Cortex of kidney (tissue), 1 donor: ENCODE measurements at places on chromosomes 2 and 18.

DNA sequence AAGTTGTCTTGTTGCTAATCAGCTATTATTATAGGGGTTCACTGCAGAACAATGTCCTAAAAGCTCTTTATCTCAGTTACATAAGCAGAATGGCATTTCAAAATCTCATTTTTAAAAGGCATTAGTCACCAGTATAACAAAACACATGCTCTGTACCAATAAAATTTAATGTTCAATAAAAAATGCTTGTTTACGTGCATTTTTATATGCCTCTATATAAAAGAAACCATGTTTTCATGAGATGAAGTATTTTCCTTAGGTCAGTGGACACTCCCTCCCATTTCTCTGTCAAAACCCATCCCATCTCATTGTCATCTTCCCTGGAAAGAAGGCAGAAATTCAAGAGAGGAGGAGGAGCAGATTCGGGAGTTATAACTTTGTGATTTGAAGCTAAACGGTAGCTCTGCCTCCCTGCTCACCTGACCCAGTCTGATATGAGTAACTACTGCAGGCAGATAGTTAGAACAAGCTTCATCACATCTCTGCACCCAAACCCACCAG lies 231.9 kb upstream of the SIX2 start:
- DNase-seq, result no peak

DNA sequence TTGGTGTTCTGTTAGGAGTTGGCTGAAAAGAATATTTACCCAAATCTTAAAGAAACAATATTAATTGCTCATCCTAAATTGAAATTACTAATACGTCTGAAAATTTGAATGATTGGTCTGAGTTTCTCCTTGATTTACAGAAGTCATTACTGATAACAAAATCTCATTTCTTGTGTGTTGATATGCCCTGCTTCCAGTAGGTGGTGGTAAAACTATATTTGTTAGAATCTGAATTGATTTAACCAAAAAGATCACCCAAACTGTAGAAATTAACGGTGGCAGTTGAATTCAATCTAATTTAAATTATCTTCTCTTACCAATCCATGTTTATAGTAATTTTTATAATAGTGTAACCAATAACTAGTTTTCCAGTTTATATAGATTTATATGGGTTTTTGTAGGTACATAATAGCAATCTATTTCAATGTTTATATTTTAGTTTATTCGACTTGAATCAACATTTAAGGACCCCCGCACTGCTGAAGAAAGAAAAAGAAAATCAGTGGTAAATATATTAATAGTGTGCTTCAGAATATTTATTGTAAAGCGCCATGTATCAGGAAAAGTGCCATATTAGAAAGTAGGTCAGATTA lies 38.3 kb downstream of the PAPOLG start:
- no peak for DNase-seq

DNA sequence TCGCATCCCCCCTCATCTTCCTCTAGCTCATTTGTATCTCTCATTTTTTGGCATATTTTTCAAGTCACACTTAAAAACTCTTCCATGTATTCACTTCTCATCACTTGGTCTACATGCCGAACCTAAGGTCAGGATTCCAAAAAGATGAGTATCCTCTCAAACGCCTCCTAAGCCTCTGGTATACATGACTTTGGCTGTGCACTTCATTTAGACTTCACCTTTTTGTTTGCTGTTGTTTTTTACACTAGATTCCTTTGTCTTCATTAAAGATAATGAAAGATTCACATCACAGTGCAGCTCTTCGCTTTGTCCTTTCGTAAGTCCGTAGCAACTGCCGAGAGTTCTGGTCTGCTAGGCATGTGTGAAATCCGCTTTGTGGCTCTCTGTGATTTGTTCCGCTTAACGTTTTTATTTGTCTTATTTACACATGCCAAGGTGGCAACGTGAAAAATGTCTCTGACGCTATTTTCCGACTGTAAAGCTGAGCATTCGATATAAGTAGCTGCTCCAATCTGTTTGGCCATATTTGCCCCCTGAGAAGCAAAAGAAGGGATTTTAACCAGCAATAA lies 17.7 kb downstream of the RND3 start:
- DNase-seq, result no peak

- no peak for DNase-seq
Measured at GRCh38 chr2:50006327-50006726, 852.0 kb upstream of the FSHR start.

DNA sequence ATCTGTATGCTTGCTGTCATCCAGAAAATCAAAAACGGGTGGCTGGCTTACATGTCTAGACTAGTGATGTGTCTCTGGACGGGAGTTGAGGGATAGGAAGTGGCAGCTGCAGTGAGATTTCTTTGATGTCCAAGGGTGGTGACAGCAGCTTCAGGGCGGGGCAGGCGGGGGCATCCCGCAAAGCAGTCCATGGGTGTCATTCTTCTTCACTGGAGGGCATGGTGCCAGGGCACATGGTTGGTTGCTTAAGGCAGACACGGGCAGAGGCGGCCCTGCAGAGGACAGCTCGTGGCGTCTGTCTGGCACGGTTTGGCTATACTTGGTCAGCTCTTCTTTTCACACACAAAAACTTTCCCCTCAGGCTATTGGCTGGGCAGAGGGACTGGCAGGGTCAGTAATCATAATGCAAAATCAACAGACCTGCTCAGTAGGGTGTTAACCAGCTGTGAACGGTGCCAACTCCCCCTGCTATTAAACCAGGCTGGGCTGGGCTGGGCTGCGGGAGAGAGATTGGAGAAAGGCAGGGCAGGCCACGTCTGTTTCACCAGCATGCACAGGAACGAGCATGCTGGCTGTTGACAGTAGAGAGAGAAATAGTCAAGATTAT lies 63.7 kb downstream of the COL4A3 start:
- DNase-seq, result no peak

DNA sequence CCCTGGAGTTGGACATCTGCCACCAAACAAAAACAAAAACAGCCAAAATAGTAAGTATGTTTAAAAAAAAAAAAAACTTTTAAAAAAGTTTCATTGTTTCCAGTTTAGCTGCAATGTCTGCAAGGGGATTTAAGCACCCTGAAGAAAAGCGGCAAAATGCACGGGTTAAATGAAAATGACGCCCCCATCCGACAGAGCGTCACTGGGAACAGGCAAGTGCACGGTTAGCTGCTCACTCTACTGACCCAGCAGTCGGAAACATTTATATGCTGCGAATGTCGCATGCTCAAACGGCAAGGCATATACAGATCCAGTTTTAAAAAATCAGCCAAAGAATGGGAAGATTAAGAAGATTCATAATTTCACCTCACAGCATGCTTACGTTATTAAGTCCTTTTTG lies 142.8 kb upstream of the PXDN start:
- no peak for DNase-seq

GRCh38 chr2:83386549-83386948 lies 1072.5 kb downstream of the SUCLG1 start:
- DNase-seq, result no peak

DNA sequence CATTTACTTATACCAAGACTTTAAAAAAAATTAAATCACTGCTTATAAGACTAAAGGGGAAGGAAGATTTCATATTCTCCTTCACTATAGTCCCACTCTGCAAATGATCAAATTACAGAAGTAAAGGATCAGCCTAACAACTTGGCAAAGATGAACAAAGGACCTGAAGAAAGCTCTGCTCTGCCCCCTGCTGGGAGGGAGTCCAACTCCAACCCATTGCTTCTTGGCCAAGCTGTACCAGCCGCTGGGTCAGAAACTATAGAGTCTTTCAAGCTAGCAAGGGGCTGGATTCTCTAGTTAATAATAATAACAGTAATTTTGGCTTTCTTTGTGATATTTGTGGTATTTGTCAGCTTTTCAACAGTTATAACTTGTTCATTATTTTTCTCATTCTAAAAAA lies 927.0 kb upstream of the CRIM1 start:
- DNase-seq, result no peak

GRCh38 chr2:64228918-64229317 lies 84.7 kb upstream of the PELI1 start:
- no peak for DNase-seq

- DNase-seq, result no peak
Measured at GRCh38 chr18:67776929-67777328, 260.4 kb upstream of the DSEL start.

GRCh38 chr2:128784626-128785306 lies 466.1 kb upstream of the HS6ST1 start:
- DNase-seq, result no peak

DNA sequence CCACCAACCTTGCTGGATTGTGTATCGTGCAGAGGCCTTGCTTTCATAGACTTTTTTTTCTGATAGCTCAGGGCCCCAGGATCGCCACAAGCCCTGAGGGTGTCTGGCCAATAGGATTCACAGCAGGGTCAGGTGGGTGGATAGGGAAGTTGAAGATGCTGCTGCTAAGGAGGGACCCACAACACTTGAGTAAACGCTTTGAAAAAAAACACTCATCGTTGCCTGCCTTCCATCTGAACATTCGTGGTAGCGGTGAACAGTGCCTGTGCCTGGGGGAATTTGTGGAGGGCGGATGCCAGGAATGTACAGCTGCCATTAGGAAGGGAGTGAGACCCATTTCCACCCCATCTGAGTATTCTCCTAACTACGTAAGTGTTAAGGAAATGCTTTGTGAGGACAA lies 104.6 kb upstream of the TPO start:
- DNase-seq, result no peak

- no peak for DNase-seq
Measured at GRCh38 chr18:63789327-63789726, 14.1 kb downstream of the SERPINB7 start.

GRCh38 chr2:3703236-3703756 lies at the start of gene DCDC2C:
Gene DCDC2C (plus strand): TSS chr2:3703575. CDS start chr2:3703752, 177 bp downstream.
- DNase-seq, result no peak

DNA sequence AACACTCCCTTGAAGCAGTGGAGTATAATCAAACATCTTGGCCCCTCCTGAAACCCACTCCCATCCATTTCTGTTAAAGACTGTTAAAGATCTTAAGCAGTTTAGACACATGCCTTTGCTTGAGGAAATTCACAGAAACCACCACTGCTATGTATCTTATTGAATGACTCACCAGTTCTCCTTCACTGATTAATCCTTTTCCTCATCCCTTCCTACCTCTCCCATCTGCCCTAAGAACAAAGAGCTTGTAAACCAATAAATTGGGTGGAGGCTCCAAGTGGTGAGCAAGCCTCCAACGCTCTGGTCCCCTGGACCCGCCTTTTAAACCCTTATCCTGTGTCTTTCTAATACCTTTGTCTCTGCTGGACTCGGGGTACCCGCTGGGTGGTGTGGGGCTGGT lies 746.1 kb downstream of the LRP1B start:
- no peak for DNase-seq

DNA sequence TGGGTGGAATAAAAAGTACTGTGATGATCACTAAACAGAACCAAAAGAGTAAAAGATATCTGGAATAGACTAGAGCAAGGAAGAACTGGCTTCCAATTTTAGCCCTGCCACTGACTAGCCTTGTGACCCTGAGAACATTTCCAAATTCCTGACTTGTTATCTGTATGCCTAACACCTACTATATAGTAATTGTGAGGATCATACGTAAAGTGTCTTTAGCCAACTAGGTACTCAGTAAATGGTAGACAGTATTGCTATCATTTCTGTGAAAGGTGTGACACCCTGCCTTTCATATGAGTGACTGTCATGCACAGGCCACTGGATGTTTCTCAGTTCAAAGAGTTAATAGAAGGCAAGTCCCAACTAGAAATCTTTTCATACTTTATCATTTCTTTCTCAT lies 29.8 kb downstream of the CYTIP start:
- DNase-seq, result no peak
